ENCODE measurements at places on chromosomes 3 and 15.

GRCh38 chr15:73374604-73375003, 5.8 kb upstream of the HCN4 start:
- DNase-seq = no peak

GRCh38 chr15:93150910-93151881, 62.2 kb upstream of the RGMA start:
- DNase-seq = no peak

DNA sequence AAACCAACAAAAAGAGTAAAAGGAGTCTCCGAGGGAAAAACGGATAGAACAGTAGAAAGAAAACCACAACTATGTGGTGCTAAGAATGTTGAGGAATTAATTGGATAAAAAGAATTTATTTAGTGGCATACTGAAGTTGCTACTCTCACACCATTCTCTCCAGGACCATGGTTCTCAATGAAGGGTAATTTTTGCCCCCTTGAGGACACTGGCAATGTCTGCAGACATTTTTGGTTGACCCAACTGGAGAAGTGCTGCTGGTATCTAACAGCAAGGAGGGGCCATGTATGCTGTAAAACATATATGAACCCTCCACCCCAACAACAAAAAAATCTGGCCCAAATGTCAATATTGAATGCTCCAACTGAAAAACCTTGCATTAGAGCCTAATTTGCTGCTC, 85.9 kb upstream of the CSPG5 start:
- no peak for DNase-seq

GRCh38 chr3:143084856-143085731, 34.5 kb upstream of the CHST2 start:
- DNase-seq = no peak

DNA sequence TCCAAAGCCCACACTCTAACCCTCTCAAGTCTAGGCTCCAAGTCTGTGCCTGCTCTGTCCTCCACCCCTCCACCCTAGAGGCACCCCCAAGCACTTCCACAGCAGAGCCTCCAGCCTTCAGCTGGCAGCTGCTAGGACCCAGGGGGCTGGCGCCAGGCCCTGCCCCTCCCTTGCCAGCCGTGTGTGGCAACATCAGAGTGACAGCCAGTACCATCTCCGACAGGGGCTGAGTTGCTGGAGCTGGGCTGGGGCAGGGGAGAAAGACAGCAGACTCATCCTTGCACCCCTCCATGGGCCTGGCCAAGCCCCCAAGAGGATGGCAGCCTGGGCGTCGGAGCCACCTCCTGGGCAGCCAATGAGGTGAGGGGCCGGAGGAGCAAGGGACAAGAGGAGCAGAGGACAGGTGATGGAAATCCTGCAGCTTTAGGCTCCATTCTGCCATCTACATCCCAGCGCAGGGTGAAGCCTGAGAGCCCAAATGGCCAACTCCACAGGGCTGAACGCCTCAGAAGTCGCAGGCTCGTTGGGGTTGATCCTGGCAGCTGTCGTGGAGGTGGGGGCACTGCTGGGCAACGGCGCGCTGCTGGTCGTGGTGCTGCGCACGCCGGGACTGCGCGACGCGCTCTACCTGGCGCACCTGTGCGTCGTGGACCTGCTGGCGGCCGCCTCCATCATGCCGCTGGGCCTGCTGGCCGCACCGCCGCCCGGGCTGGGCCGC, at the start of gene GPR62:
Gene GPR62 (plus strand): TSS at position 207 of the 718 bp plus-strand sequence. CDS start 272 bp downstream, at position 479.
- DNase-seq = no peak

DNA sequence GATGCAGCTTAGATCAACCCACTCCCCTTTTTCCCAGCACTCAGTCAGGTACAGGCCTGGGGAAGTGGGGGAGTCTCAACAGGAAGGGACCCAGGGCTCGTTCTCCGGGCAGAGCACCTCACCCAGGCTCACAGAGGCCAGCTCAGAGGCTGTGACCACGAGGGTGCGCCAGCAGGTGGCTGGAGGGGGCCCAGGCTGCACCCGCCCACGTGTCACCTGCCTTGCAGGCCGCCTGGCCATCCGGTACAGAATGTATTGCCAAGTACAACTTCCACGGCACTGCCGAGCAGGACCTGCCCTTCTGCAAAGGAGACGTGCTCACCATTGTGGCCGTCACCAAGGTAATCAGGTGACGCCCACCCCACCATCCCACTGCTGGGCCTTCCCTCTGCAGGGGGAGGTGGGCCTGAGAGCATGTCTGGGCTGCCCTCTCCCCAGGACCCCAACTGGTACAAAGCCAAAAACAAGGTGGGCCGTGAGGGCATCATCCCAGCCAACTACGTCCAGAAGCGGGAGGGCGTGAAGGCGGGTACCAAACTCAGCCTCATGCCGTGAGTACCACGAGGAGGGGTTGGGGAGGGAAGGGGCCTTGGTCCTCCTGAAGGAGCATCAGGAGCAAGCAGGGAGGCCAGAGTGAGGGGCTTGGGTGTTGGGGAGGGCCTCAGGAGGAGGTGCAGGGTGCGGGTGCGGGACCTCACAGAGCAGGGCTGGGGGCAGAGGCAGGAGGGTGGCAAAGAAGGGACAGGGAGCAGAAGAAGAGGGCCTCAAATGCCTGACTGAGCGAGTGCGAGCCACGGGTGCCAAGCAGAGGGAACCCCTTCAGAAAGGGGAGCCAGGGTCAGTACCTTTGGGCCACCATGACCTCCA, 14.0 kb upstream of the LMAN1L start:
- DNase-seq = no peak

- no peak for DNase-seq
These were observed 145.3 kb upstream of the LPP start for GRCh38 chr3:188008582-188009213.

DNA sequence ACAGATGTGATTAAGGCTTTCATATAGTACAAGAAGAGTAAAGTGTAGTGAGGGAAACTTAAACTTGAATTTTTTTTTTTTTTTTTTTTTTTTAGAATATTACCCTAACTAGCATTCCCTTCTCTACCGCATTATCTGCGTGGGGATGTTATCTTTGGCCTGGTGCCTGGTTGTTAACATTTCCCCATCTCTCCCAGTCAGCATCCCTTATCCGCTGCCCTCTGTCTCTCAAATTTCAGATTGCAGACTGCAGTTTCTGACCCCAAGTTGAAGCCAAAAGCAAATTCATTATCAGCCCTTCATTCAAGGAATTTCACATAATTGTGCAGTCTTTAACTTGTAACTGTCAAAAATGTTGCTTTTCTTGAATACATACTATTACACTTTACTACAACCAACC, 353.0 kb downstream of the PLOD2 start:
- DNase-seq = no peak

DNA sequence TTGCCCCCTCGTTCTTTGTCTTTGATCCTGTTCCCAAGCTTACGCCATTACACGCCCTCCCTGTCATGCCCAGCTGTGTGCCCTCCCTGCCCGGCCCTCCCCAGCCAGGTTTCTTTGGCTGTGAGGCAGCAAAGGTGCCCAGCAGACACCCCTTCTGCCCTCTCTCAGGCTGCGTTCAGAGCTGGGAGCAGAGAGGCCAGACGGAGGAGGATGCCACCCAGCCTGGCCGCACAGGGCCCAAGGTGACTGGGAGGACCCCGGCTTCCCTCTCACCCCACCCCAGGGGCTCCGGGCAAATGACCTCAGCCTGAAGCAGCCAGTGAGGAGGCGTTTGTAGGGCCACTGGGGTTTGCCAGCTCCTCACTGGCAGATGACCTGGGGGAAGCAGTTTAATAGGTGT, 30.8 kb upstream of the LACTB start:
- DNase-seq = no peak

DNA sequence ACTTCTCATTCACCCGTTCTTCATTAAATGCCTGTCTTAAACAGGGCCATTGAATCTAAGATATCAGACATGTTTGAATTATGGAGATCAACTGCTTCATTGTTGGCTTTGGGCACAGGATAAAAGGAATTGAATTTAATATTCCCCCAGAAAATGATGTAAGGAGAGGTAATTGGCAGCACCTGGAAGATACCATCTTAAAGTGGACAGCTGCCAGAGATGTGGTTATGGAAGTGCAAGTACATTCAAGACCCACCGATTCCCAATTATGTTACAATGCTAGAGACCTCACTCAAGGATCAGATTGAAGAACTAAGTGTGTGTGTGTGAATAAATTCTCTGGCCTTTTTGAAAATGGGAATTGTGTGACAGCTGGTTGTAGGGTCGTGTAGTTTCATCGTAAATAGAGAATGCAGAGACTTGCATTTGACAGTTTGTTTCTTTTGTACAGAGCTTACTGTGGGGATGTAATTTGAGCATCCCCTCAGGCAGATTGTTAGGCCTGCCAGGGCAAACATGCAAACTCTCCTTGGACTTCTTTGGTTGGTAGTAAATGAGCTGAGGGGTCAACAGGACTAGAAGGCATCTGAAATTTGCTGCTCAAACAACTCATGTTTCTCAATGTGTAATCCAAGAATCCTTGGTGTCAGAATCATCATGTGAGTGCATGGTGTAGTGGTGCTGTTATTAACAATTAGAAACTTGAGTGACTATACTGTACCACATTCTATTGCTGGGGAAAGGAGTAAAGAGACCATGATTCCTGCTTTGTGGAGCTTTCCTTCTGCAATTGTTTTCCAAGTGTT, 359.2 kb upstream of the THRB start:
- DNase-seq = no peak

DNA sequence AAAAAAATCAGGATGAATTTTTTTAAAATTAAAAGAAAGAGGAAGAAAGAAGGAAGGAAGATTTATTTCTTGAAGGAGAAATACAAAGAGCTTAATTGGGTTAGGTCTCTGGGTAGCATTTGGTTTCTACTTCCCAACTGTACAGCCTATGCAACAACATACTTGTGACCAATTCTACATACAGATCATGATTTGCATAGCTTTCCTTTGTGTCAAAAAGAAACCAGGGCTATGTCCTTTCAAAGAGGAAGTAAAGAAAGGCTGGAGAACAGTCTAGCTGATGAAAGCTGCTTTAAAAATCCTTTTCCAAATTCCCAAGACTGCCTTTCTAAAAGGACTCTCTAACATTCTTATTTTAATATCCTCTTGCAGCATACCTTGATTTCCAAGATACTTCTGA, 6.1 kb upstream of the HGD start:
- no peak for DNase-seq

GRCh38 chr3:150443331-150443741, 35.2 kb downstream of the TSC22D2 start:
- no peak for DNase-seq

DNA sequence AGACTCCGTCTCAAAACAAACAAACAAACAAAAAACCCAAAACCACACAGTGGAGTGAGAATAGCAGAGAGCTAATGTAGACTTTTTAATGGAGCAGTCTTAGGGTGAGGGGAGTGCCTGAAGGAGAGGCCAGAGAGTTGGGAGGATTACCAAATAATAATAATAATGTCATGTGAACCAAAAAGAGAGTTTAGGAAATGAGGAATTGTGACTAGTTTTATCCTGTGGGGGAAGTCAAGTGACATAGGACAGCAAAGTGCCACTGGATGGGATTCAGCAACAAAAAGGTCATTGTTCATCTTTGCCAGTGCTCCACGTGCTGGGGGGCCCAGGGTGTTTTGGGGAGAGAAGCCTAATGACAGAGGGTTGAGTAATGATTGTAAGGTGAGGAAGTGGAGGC, 12.9 kb downstream of the GPR87 start:
- no peak for DNase-seq

DNA sequence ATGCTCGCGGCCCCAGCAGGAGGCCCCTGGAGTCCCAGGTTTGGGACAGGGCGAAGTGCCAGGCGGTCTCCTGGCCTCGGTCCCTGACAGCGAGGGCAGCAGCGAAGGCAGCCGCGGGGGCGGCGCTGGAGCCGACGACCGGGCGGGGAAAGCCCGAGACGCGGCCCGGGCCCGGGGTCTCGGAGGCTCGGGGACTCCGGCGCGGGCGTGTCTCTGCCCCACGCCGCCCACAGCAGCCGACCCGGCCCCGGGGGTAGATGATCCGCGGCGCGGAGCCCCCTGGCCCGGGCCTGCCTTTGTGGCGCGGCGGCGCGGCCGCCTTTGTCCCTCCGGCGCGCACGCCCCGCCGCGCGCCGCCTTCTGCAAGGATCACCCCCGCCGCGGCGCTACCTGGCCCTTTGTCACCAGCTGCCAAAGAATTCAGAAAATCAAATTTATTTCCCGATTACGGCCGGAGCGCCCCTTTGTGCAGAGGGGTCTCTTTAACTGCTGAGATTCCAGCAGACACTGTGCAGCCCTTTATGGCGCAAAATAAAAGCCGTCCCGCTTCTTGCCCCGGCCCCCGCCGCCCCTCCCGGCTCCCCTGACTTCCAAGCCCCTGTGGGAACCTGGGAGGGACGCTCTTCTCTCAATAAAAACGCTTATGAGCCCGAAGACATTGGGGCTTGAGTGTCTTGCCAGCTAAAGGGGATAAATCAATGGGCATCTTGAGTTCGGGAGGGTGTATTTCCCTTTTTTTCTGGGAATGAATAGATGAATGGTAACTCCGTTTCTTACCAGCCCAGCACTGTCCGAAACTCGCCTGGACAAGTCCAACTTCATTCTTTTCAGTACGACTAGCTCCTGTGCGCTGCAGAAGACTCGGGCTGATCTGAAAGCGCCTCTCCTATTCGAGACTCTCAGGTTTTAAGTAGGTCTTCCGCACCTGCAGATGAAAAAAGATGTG, 68.4 kb downstream of the HES1 start:
- DNase-seq = no peak

DNA sequence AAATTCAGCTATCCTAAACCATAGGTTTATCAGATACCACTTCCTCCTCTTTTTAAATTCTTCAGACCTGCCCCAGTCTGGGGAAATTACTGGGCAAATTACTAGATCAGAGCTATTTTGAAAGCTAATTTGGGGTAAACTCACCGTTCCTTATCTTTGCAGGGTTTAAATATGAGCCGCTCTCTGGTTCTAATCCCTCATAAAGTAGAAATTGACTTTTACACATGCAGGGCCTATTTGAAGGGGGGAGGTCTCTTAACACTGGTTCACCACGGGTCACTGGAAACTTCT, 11.0 kb upstream of the MEIS2 start:
- no peak for DNase-seq

DNA sequence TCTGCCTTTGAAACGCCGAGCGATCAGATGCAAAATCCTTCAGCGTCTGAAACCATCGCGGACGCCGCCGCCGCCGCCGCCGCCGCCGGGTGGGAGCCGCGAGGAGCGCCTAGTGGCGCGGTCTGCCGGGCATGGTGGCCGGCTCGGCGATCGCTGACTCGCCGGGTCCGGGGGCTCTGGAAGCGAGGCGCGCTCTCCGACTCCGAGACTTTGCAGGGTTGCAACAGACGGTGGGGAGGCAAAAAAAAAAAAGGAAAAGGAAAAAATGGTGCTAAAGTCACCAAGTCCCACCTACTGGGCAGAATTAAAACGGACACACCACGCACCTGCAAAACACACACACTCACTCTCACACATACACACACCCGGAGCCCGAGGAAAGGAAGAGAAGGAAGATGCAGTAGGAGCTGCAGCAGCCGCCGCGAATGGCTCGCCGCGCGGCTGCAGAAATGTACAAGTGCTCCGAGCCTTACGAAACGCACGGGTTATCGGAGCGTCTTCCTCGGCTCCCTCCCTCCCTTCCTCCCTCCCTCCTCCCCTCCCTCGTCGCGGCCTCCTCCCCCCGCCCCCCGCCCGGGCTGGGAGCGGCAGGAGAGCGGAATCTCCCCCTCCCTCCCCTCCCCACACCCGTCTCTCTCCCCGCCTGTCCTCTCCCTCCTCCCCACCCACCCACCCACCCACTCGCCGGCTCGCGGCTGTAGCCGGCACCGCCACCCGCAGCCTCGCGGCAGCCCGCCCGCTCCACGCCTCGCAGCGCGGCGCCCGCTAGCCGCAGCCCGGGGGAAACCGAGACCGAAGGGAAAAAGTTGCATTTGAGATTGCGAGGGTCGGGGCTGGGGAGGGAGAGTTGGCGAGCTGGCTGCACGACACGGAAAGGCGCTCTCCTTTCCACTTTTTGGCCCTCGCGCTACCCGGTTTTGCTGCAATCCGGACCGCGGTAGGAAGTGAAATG, at the start of gene NTRK3:
Gene NTRK3 (minus strand): TSS at position 461 of the 952 bp plus-strand sequence. CDS start 586 bp downstream, outside the sequence.
- no peak for DNase-seq

Measured in activated T-helper 1 cell treated with anti-CD3 and anti-CD28 coated beads, Interleukin-2, amount 50 U/mL, for 16 hours (primary cell).